Vagina (tissue), 2 donors: ENCODE measurements at places on chromosomes 12 and 14.

DNA sequence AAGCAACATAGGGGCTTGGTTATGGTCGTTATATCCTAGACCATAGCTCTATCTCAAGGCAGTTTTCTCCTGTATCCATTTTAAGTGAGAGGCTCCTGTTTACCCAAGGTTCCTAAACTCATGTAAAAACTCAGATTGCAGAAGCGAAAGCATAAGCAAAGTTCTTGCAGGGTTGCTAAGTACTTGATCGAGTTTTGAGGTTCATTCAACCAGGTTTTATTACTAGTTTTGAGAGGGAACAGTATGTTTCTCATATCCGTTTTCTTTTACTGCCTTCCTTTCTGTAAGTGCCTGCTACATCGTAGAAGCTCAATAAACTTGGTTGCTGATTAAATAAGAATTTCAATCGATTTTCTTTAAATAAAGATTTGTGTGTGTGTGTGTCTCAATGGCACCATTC is 5.1 kb downstream of the AKAP3 start:
- no peak for DNase-seq

DNA sequence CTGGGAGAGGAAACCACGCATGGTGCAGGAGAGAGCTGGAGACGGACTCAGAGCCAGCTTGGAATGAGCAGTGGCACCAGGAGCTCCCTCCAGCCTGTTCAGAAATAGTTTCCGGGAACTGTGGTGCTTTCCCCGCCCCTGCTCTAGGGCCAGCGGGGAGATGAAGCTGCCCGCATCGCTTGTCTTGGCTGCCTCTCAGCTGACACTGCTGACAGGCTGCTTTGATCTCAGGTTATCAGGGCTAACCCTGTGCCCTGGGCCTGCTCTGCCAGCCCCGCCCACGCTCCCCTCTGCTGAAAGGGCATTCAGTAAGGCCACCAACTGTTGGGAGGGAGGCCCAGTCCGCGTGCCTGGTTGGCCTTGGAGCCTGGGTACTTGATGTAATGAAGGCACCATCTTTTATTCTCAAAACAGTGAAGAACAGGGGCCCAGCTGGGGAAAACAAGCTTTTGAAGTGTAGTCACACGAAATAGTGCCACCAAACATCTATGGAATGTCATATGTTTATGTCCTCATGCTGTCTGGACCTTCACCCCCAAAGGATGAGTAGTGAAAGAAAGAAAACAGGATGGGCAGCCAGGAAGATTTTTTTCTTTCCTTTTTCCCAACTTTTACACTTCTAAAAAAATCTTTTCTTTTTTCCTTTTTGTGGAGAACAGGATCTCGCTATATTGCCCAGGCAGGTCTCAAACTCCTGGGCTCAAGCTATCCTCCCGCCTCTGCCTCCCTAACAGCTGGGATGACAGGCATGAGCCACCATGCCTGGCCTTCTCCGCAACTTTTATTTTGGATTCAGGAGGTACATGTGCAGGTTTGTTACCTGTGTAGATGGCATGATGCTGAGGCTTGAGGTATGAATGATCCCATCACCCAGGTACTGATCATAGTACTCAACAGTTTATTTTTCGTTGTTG is 115.9 kb upstream of the TBX3 start:
- DNase-seq: no peak

DNA sequence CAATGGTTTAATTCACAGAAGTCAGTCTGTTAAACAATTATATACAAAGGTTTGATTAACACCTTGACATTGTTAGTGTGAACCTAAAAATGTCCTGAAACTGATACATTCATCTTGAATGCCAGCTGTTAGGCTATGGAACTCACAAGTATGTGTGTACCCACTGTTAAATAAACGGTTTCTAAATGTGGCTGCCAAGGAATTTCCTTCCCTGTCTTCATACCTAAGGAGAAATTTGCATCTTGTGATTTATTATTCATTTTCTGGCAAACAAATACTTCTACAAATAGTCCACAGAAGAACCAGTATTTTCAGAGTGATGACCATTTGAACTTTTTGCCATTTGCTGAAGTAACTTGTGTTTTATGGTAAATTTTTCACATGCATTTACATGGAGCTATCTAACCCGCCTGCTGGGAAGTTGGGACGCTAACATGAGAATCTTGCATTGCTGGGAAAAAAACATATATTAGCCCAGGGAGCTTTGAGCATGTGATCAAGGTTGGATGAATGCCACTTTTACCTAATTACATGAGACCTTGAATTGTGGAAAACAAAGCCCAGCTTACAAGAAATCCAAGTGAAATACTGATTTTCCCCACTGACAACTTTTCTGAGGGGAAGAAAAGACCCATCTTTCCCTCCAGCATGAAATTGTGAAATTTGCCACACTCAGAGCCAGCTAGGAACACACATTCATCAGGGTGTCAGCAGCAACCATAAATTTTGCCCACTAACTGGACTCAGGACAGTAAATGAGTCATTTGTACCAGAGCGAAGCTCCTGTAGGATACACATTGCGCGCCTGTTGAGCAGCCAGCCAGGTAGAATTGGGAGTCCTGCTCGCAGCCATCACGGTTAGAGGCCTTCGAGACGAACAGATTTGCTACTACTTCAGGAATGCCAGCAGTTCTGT is 118.0 kb downstream of the KICS2 start:
- DNase-seq: no peak

GRCh38 chr12:128019996-128020544 is 246.9 kb upstream of the TMEM132C start:
- no peak for DNase-seq

- DNase-seq: no peak
These were observed 17.3 kb upstream of the RFLNA start for GRCh38 chr12:124277394-124278241.

GRCh38 chr12:113831476-113831875 is 134.6 kb downstream of the RBM19 start:
- DNase-seq: no peak
